ENCODE measurements at places on chromosomes 3 and 15.

DNA sequence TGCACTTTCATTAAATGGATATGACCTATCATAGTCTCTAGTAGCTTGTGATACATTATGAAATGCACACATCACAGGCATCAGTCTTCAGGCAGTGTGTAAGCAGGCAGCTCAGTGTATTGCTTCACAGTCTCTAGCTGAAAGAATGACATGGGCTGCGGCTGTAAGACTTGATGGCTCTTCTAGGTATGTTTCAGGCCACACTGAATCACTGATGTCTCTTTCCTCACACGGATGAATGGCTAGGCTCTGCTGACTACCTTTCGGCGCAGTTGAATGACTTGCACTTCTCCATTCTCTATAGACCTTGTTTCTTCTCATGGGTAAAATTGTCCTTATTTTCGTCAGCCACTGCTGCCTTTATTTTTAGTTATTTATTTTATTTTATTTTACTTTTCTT, 15.4 kb downstream of the APH1B start:
- DNase-seq: no peak

GRCh38 chr3:60307562-60308199, 943.6 kb downstream of the FHIT start:
- no peak for DNase-seq

DNA sequence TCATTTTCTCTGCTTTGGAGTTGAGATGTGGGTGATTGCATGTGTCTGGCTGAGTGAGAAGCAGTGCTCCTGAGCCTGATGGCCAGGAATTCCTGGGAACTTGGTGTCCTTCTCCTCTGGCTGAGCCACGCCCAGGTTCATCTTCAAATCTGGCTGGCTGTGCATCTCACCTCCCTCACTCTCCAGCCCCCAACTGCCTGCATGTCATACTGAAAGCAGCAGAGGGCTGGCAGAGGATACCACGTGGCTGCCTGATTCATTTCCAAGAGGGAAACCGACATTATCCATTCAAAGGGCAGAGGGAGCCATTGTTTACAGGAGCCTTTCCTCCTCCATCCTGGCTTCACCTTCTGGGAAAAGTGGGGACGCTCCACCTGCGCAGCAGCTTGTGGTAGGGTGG, 57.4 kb downstream of the ABHD5 start:
- DNase-seq: no peak

DNA sequence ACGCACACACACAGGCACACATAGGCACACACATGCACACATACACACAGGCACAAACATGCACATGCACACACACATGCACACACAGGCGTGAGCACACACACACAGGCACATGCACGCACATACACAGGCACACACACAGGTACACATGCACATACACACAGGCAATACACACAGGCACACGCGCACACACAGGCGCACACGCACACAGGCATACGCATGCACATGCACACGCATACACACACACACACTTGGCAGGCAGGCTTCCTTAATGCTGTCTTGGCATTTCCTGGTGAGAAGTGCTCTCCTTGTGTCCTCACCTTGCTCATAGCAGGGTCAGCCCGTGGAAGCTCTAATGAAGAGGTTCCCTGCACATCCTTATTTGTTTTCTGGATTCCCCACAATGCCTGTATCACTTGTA, 8.4 kb upstream of the SLCO2A1 start:
- DNase-seq: no peak

DNA sequence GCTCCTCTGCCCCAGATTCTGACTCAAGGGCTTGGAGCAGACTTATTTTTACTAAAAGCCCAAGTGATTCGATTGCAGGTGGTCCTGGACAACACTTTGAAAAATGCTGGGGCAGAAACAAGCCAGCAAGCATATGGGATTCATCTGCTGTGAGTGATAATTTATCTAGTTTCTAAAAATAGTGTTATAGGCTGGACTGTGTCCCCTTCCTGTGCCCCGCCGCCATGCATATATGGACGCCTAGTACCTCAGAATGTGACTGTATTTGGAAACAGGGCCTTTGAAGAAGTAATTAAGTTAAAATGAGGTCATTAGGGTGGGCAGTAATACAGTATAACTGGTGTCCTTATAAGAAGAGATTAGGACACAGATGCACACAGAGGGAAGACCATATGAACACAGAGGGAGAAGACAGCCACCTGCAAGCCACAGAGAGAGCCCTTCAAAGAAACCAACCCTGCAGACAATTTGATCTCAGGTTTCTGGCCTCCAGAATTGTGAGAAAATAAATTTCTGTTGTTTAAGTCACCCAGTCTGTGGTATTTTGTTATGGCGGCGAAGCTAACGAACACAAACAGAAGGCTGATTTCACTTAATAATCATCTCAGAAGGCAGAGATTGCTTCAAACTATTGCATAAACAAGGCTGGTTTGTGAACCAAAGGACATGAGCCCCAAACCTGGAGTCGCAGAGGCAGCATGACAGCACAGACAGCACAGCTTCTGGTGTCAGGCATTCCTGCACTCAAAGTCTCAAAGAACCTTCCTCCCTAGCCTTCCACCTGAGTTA, 59.1 kb downstream of the CCNL1 start:
- DNase-seq: no peak

- no peak for DNase-seq
These were observed 150.7 kb upstream of the MEF2A start for GRCh38 chr15:99414755-99415731.

- DNase-seq: no peak
These were observed 6.8 kb upstream of the TXNRD3 start for GRCh38 chr3:126661532-126662364.

DNA sequence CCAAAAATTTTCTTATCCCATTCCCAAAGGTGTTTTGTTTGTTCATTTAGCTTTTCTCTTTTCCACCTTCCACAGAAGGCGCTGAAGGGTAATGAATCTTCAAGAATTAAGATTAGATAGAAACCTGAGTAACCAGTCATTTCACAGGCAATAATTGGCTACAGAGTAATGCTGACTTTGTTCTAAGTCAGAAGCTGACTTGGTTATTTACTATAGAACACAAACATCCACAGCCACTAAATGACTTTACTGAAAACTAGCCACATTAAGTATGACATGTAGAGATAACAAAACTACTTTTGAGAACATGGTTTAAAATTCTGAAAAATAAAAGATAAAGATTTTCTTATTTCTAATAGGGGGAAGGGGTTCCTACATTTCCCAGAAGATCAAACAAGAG, 7.8 kb downstream of the CLDND1 start:
- DNase-seq: no peak

GRCh38 chr3:184662187-184662586, 49.7 kb downstream of the MAGEF1 start:
- no peak for DNase-seq

GRCh38 chr3:144524531-144524930, 552.9 kb downstream of the DIPK2A start:
- DNase-seq: no peak

- DNase-seq: no peak
These were observed 34.9 kb upstream of the TBC1D23 start for GRCh38 chr3:100225883-100226282.

DNA sequence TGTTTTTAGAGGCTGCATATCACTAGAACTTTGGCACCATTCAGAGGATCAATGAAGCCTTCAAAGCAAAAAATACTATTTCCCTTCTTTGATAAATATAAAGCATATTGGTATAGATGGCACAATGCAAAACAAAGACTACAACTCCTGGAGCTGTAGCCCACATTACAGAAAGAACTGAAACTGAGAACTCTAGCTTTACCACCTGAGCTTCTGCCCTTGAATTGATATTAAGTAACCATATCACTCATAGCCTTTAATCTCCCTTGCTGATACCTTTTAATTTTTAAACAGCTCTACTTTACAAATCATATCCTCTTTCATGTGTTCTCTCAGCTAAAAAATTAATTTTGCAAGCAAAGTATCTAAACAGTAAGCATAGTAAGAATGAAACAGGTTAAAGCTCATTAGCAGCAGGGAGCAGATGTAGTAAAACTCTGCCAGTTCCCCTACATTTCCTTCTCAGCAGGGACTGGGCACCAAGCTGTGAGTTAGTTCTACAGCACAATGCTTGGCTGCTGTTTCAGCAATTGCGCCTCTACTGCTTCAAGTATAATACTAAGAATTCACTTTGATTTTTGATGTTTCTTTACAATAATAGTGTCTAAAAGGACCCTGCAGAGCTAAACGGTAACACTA, 97.9 kb upstream of the NANOGP8 start:
- no peak for DNase-seq

GRCh38 chr3:45559560-45560118, 34.9 kb upstream of the LIMD1 start:
- DNase-seq: no peak

DNA sequence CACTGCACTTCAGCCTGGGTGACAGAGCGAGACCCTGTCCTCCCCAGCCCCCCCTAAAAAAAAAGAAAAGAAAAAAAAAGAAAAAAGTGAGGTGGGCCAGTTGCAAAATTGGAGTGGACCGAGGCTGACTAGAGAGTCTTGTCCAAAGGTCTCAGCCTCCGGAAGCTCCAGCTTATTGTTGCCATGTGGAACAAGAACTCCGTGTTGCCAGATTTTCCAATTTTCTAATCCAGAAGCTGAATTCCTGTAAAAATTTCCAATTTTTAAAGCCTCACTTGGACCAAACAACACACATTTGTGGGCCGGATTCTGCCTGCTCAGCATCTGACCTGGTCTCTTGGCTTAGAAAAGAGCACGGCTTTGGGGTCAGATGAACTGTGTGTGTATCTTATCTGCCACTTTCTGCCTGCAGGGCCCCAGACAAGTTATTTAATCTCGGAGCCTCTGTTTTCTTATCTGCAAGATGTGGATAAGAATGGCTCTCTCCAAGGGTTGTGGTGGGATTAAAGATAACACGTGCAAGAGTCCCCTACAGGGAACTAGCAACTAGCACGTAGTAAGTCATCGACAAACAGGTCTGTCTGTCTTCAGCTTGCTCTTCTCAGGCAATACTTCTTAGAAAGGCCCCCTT, 73.7 kb upstream of the TLE3 start:
- DNase-seq: no peak

DNA sequence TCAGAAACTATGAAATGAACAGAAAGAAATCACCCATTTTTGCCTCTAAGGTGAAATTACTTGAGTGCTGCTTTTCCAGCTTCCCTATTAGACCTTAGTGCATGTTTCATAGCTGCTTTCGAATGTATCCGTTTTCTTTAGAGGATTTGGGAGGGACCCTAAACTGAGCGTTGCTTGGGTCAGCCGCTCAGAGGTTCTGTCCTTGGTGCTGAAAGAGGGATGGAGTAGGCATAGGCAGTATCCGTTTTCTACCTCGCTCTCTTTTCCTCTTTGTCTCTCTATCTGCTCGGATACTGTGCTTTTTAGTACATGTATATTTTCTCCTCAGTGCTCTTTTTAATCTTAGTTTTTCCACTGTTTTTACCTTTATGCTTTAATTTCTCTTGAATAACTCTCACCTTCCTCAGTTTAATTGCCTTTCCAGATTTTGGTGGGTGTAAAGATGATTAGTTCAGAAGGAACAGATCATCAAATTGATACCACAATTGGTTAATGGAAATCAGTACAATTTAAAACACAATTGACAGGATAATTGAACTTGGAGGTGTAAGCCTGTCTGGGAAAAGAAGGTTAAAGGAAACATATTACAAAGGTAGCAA, at the start of gene DRD3:
DRD3 (minus strand) TSS at position 283 of the 599 bp plus-strand sequence. CDS start 7,060 bp downstream, outside the sequence.
- no peak for DNase-seq

Data from GM13977 (cell line).